ENCODE measurements at places on chromosomes 11 and 22.

GRCh38 chr11:35192347-35192746 is 53.4 kb downstream of the CD44 start:
- no peak for DNase-seq

GRCh38 chr22:43017525-43018460 is 2.8 kb upstream of the PACSIN2 start:
- DNase-seq = no peak

DNA sequence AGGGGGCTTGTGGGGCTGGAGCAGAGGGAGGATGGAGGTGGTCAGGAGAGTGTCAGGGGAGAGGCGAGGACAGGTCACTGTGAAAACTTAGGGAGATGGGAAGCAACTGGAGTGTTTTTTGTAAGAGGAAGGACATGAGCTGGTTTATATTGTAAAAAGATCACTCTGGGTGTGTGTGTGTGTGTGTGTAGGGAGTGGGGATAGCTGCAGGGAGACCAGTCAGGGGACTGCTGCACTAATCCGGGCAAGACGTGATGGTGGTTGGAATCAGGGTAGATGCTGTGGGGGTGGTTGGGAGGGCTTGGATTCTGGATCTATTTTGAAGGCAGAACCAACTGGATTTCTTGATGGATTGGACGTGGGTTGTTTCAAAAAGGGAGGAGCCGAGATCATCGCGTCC is 11.3 kb upstream of the SYT7 start:
- no peak for DNase-seq

DNA sequence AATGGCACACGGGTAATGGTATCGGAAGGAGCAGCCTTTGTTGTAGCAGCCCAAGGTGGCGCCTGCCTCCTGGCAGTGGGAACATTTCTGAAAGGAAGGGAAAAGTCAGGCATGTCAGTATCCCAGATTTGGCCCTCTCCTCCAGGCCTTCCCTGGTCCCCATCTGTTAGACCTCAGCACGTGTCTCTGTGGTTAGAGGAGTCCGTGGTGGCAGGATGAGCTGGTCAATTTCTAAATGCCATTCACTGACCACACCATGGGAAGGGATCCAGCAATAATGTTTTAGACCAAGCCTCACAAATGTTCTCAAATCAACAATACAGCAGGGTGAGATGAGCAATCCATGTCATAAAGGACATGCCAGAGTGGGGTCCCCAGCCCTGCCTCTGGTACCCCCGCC is 49.0 kb upstream of the CYP2D6 start:
- DNase-seq = no peak

DNA sequence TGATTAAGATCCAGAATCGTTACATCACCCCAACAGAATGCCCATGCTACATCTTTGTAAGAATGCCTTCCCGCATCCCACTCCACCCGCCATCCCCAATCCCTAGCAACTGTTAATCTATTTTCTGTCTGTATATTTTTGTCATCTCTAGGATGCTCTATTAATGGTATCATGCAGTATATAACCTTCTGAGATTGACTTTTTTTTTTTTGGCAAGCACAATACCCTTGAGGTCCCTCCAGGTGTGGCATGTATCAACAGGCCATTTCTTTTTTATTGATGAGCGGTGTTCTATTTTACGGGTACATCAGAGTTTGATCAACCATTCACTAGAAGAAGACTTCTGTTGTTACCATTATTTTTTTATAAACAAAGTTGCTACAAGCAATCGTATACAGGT is 30.2 kb upstream of the SCN3B start:
- DNase-seq = no peak

GRCh38 chr22:28417431-28417830 is 262.2 kb downstream of the TTC28 start:
- no peak for DNase-seq

GRCh38 chr11:14852571-14853177 is 39.4 kb downstream of the CYP2R1 start:
- no peak for DNase-seq

DNA sequence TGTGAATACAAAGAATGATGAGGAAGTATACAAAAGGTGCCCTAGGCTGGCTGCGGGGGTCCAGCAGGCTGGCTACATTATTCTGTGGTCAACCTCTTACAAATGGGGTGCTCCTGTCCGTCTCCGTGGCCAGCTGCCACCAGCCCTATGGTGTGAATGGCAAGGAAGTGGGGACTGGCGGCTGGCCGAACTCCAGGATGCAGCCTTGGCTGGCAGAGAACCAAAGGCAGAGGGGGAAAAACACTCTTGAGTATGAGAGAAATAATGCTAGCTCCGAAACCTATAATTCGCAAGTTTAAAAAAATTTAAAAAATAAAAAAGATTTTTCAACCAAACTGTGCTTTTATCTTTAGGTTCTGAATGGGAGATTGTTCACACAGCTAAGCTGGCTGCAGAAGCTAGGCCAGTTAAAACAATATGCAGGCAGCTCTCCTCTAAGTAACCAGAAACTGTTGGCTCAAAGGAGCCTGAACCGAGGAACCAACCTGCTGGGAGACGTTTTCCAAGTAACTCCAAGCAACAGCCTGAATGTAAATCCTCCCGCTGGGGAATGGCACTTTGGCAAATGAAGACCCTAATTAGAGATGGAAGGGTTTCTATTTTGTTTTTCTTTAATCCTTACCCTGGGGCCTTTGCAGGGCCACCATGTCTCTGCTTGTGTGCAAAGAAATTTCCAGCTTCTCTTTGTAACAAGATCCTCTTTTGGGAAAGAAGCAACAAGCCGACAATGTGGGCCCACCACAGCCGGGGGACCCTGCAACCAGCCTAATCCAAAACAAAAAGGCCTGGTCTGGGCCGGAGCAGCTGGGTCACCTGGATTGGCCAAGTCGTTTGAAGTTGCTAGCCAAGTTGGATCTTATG is 50.2 kb downstream of the C22orf31 start:
- DNase-seq = no peak

DNA sequence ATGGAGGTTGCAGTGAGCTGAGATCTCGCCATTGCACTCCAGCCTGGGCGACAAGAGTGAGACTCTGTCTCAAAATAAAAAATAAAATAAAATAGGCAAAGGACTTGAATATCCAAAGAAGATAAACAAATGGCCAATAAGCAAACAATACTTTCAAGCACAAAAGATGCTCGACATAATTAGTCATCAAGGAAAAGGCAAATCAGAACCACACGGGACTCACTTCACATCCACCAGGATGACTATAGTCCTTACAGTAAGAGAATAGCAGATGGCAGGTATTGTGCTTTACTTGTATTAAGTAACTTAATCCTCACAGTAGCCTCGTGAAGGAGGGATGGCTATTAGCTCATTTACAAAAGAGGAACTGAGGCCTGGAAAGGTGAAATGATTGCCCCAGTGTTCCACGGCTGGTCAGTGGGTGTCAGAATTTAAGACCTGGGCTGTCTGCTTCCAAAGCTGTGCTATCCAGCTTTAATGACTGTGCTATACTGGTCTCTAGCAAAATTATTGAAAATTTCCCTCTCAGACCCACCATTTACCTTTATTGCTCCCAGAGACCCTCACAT is 40.2 kb upstream of the RBFOX2 start:
- no peak for DNase-seq

GRCh38 chr11:103488031-103488461 is 378.8 kb downstream of the DYNC2H1 start:
- DNase-seq = no peak

DNA sequence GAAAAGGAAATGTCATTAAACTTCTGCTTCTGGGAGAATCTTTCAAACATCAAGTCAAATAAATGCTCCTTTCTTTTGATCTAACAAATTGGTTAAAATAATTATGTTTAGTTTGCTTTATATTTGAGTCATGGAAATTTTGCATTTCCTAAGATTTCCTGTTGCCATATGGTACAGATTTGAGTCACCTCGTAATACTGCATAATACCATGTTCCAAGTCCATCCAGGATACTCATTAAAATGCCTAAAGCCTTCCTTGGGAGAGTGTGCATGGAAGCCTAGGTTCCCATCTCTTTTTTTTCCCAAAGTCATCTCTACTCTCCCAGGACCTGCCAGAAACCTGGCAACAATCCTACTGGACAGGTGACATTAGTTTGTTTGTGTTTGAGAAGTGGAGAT is 4.2 kb downstream of the OR9I1 start:
- no peak for DNase-seq

DNA sequence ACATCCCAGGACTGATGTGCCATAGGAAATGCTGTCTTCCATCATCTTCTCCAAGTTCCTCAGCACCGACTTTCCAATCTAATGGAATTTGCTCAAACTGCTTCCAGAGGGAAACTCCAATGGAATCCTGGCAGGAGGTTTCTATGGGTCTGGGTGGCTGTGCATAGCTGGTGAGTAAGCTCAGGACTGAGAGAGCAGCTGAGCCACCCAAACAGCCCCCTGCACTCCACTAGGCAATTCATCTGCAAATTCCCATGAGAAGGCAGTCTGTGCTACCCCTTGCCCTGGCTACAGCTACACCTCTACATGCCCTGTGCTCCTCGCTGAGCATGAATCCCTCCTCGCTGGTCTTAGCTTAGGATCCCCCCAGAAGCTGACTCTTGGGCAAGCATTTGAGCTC is 127.9 kb upstream of the CSNK2A3 start:
- DNase-seq = no peak

- DNase-seq = no peak
Observed at GRCh38 chr11:134581121-134581626, 169.1 kb upstream of the B3GAT1 start.

GRCh38 chr22:44939451-44939850 is 70.4 kb downstream of the PHF21B start:
- no peak for DNase-seq

DNA sequence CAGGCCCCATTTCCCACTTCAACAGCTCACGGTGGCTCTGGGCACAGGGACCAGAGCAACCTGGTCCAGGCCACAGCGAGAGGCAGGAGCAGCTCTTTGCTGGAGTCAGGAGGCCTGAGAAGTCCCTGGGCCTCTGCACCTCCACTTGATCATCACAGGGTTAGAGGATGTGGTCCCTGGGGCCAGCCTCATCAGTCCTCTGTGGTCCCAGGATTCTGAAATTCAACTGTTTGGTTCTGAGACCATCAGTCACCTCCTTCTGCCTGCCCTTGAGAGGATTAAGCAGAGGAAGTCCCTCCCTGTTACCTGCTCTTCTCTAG is 24.9 kb upstream of the CBX7 start:
- DNase-seq = no peak

DNA sequence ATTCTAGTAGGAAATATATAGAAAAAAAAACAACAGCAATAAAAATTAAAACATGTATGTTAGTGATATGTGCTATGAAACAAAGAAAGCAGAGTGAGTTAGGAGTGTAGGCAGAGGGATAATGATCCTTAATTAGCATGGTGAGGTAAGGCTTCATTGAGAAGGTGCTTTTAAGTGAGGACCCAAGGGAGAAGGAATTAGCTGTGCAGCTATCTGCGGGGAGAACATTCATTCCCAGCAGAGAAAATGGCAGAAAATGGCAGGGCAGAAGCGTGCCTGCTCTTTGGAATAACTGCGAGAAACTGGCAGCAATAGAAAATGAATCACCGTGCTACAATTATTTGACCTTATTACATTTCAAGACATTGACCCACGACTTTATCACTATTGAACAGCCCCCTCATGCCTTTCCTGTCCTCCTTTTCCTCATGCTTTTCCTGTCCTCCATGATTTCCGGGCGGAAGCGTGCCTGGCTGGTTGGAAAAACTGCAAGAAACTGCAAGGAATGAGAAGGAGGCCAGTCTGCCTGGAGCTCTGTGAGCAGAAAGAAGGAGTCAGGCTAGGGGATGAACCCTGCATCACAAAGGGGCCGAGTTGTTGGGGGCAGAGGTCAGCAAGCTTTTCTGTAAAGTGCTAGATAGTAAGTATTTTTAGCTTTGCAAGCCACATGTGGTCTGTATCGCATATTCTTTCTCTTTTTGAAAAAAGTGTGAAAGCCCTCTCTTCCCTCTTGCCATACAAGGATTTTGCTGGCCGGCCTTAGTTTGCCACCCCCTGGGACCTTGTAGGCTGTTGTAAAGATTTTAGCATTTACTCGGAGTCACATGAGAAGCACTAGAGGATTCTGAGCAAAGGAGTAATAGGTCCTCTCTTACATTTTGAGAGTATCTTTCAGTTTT is 37.1 kb upstream of the SWAP70 start:
- DNase-seq = no peak

GRCh38 chr22:46774253-46774979 is 12.0 kb downstream of the TBC1D22A start:
- DNase-seq = no peak

DNA sequence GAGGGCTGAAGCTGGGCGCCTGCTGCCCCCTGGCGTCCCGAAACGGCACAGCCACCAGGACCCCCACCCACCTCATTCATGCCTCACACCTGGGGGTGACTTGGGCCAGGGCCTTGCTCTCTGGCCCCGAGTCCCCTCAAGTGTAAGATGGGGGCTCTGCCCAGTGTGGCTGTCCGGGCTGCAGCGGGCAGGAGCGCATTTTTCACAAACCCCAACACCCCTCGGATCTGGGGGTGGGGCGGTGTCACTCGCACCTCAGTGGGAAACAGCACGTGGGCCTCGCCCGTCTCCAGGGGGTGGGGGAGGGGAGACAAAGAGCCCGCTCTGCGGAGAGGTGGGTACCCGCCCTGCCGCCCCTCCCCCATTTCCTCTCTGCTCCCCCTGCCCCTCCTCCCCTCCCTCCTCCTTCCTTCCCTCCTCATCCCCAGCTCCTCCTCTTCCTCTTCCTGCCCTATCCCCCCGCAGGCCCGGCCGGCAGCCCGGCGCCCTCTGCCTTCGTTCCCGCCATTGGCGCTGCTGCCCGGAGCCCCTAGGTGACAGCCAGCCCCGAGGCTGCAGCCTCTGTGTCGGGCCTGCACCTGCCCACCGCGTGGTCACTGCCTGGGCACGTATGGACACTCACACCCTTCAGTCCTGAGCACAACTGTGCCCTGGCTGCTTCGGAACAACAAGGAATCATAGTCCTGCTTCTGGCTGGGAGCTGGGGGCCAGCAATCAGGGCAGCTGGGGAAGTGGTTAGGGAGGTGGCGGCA is 6.8 kb upstream of the CDKN1C start:
- no peak for DNase-seq

- DNase-seq = no peak
Observed at GRCh38 chr11:64526346-64526745, 64.7 kb upstream of the SLC22A12 start.

DNA sequence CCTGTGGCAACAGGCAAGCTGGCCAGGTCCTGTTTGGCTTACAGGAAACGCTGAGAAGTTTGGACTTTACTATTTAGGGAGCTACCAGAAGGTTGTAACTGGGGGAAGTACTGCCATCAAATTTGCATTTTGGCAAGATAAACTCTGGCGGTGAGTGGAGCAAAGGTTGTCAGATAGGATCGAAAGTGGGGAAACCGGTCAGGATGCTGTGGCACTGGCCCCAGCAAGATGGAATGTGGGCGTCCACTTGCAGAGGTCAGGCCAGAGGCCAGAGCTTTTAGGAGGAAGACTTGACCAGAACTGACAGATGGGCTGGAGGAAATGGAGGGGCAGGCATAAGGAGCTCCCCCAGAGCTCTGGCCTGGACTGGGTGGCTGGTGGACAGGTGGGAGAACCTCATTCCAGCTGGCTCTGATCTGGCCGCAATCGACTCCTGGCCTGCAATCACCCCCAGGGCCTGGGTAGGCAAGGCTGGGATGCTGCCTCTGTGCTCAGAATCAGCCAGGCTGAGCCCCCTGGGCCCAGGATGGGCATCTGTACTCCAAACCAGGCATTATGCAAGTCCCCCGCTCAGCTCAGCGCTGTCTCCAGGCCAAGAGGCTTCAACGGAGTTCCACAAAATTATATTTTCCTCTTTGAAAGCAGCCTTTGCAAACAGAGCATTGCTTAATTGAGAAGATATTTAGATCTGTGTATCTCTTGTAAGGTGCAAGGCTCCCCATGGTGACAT is 178.3 kb upstream of the NECTIN1 start:
- DNase-seq = no peak

- DNase-seq = no peak
Observed at GRCh38 chr11:92793189-92793588, 176.3 kb upstream of the MTNR1B start.
